ENCODE measurements at places on chromosomes 5 and 9.

GRCh38 chr9:136856079-136856476 lies 3.9 kb downstream of the MAMDC4 start:
- no peak for DNase-seq

DNA sequence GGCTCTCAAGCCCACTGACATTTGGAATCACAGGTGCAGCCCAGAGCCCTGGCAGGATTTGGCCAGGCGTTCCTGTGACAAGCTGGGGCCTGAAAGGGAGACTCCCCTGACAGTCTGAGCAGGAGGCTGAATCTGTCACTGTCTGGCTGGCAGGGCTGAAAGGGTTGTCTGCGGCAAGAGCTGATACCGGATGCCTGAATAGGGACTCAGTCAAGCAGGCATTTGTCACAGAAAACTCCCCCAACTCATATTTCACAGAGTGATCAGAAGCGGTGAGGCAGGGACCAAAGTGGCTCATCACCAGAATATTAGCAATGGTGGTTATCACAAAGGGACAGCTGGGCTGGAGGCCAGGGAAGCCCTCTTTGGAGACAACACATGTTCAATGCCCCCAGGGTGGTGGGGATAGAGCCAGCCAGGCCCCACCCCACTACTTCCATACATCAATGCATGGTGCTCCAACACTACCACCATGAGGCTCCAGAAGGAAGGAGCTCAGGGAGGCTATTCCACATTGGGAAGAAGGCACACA lies 295.5 kb downstream of the DTWD2 start:
- DNase-seq: peak; percentile 87

DNA sequence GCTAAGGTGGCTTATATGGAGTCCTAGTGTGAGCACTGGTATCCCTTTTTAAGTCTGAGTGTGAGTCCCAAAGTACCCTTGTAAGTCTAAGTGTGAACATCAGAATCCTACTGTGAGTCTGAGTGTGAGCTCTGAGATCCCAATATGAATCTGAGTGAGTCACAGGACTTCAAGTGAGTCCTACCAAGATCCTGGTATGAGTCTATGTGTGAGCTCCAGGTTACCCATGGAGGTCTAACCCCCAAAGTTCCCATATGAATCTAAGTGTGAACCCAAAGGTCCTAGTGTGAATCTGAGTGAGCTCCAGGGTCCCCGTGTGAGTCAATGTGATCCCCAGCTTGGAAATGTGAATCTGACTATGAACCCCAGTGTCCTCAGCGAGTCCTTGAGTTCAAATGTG lies 2.3 kb downstream of the CNTFR start:
- DNase-seq: no peak

GRCh38 chr5:101751105-101751504 lies 545.0 kb downstream of the SLCO4C1 start:
- DNase-seq: no peak

GRCh38 chr9:121201738-121202533 lies at the start of gene RAB14:
RAB14 (minus strand) TSS chr9:121201869; CDS start chr9:121193412, 8,457 bp downstream.
- peak; percentile 100 for DNase-seq

GRCh38 chr5:88785746-88786565 lies 97.0 kb downstream of the MEF2C start:
- DNase-seq: peak; percentile 71

- DNase-seq: peak; percentile 99
Observed at GRCh38 chr9:6008169-6008979, 7.0 kb downstream of the RANBP6 start.

DNA sequence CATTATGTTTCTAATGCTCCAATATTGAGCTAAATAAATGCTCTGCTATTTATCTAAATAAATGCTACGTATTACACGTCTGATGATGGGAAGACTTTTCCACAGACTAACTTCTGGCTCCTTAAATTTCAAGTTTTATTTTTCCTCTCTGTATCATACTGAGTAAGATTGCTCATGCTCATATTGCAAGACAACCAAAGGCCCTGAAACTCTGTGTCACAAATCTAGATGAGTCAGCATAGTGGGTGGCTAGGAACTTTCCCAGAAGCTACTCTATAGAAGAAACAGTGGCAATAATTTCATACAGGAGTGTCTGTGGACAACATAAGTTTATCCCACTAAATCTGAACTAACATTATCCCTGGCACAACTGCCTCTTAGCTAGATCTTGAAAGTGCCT lies 53.0 kb upstream of the RFX3 start:
- no peak for DNase-seq

GRCh38 chr9:73151653-73152542 lies at the start of gene ANXA1:
ANXA1 (plus strand) TSS chr9:73151865; CDS start chr9:73158536, 6,671 bp downstream.
- peak; percentile 43 for DNase-seq

GRCh38 chr9:122008559-122008958 lies 84.5 kb downstream of the TTLL11 start:
- no peak for DNase-seq

GRCh38 chr5:109516390-109516789 lies 106.6 kb upstream of the PJA2 start:
- no peak for DNase-seq

DNA sequence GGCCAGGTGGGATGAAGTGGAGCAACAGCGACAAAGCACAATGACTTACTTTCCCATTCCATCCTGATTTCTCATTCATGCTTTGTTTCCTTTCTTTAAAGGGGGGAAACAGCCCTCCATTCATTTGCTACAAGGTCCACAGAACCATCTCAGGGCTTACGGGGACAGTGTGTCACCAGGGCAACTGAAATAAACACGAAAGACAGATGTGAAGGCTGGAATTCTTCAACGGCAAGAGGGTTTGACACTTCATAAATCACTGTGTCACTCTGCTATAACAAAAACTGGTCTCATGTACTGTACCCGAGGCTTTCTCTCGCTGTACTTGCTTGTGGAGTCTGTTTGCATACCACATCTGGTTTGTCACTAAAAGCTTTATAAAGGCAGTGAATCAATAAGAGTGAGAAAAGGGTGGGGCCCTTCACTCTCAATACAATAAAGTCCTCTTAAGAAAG lies 150.8 kb downstream of the EFNA5 start:
- peak; percentile 51 for DNase-seq

DNA sequence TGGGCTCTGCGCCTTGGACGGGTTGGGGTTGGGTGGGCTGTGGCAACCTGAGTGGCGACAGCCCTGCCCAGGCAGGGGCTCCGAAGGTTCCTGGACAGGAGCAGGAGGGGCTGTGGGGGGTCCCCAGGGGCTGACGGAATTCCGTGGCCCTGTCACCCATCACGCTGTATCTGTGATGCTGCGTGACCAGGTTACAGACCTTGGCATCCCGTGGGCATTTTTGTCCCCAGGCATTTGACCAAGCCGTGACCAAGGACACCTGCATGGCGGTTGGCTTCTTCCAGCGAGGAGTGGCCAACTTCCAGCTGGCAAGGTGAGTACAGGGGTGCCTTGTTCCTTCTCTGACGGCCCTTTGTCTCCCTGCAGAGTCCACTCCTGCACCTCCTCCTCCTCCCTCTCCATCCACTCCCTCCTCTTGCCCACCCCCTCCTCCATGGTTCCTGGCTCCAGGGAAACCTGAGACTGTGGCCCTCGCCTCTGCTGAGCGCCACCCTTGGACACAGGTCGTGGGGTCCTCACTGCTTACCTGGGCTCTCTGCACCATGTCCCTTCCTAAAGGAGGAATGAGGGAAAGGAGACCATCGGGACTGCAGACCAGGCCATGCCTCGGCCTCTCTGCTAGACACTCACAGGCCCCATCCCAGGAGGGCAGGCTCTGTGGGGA lies 3.0 kb downstream of the NOXA1 start:
- no peak for DNase-seq

DNA sequence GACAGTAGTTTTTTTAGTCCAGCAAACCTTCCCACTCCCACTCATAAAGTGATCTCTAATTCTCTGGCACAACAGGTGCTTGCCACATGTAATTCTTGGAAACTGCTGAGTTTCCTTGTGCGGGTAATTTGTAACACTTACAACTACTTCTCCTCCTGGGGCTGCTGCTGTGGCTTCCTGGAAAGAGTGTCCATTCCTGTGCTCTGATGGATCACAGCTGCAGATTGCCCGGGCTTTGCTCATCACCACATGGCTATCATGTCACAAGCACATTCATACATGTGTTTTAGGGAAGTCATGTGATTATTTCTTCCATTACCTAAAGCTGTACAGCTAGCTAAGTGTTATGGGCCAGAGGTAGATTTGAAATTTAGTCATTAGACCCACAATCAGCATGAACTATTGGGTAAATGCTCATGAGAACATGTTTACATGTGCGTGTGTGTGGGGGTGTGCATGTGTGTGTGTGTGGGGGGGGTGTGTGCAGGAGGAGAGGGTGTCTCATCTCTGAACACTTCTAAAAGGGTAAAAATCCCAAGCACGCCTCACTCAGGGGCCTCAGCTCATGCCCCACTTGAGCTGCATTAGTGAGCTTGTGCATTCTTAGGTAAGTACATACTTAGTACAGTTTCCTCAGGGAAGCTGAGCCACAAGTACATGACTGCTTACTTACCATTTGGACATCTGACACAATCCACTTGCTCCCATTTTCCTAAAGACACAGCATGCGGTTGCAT lies 118.1 kb upstream of the CCDC112 start:
- DNase-seq: peak; percentile 30

- DNase-seq: no peak
Observed at GRCh38 chr5:172493906-172494305, 39.6 kb upstream of the SH3PXD2B start.

- no peak for DNase-seq
Observed at GRCh38 chr9:89446961-89447310, 51.0 kb downstream of the SEMA4D start.

GRCh38 chr5:81513473-81513872 lies 119.5 kb upstream of the ACOT12 start:
- no peak for DNase-seq

- DNase-seq: no peak
Observed at GRCh38 chr9:1070692-1071091, 20.5 kb downstream of the DMRT2 start.

DNA sequence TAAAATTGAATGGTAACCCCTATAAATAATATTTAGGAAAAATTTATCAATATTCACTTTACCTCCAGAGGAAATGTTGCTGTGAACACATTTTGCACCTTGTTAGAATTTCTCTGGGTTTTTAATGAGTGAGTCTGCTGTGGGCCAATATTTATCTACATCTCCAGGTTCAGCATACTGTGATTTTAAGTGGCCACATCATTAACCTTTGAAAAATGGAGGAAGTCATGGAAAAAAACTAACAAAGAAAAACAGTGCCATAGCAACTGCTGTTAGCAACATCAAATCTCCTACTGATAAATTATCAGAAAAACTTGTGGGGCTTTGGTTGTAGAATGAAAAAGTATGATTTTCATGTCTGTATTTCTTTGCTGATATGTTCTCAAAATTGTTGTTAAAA lies 55.0 kb downstream of the CD180 start:
- no peak for DNase-seq

- no peak for DNase-seq
Observed at GRCh38 chr5:41156739-41157138, 56.6 kb downstream of the C6 start.

DNA sequence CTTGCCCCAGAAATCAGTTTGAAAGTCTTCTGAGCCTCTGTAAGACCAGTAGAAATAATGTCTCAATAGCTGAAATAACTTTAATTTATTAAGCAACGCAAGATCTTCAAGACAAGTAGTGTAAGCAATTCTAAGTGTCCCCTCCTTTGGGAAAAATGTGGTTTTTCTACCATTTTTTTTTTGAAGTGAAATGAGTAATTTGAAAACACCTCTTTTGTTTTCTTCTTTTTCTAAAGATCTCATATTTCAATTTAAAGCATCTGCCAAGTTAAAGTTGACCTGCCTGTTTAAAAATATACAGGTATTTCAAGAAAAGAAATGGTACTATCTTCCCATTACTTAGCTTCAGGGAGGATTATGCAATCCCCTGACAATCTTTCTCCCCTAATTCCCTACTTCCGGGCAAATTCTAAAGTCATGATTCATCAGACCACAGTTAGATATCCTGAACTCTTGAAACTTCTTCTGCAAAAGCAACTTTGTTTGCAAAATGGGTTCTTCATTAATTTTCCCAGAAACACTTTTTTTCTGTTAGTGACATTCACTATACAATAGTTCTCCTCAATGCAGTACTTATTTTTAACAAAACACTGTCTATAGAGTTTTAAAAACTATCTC lies 7.8 kb upstream of the ANXA1 start:
- no peak for DNase-seq

GRCh38 chr5:1103505-1104326 lies 8.1 kb downstream of the SLC12A7 start:
- no peak for DNase-seq

- DNase-seq: no peak
Observed at GRCh38 chr5:66596636-66597182, 516 bp downstream of the MAST4 start.

DNA sequence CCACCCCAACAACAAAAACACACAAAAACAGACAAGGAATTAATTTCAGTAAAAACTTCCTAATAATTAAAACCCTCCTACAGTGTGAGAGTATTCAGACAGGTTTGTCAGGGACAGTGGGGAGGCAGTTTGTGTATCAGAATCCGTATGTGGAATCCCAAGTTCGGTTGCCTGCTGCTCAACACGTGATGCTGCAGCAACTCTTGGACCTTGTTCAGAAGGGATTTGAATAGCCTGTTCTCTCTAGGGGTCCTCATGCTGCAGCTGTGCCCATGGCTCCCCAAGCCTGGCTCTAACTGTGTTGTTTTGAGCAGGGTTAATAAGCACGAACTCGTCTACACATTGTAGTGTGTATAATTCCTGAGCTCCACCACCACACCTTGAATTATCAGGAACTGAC lies 28.7 kb downstream of the TLE4 start:
- no peak for DNase-seq

DNA sequence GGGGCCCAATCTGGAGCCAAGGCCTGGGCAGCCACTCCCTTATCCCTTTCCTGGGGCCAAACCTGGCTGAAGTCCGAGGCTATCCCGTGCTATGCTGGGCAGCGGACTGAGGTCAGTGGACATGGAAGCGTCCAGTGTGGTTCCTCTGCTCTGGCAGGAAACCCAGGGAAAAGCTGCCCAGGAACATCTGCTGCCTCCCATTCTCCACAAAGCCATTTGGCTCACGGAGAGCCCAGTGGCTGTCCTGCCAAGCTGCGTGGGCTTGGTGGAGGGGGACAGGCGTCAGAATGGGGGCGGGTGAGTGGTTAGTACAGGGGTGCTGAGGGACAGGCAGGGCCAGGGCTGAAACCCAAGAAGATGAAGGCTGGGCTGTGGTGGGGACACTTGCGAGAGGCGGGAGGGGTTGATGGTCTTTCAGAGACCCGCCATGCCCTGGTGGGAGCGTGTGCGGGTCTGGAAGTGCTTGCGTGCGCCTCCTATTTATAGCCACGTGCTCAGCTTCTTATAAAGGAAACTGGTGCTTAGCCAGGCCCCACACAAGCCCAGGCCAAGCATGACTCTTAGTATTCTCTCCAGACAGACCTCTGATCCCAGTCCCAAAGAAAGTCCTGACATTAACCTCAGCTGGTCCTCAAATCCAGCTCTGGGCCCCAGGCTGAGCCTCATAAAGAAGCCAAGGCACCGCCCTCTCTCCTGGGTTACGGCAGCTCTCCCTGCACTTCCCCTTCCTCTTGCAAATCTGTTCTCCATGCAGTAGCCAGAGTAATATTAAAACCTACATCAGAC lies 9.4 kb upstream of the SLC6A7 start:
- no peak for DNase-seq

GRCh38 chr9:97470076-97470475 lies 31.4 kb upstream of the TMOD1 start:
- no peak for DNase-seq

GRCh38 chr5:67878933-67879332 lies 336.6 kb upstream of the PIK3R1 start:
- DNase-seq: no peak

- no peak for DNase-seq
Observed at GRCh38 chr5:159412284-159413046, 82.2 kb upstream of the IL12B start.

All from eye (tissue), 1 donor.